NCI-H446 (cell line): ENCODE measurements at places on chromosomes 3 and 15.

- no peak for DNase-seq
These were observed 555.5 kb upstream of the CFAP20DC start for GRCh38 chr3:59605318-59605717.

GRCh38 chr3:141929341-141929995 is 53.0 kb downstream of the ATP1B3 start:
- DNase-seq, result no peak

- DNase-seq, result no peak
These were observed 139.4 kb downstream of the SLCO3A1 start for GRCh38 chr15:91992945-91993344.

DNA sequence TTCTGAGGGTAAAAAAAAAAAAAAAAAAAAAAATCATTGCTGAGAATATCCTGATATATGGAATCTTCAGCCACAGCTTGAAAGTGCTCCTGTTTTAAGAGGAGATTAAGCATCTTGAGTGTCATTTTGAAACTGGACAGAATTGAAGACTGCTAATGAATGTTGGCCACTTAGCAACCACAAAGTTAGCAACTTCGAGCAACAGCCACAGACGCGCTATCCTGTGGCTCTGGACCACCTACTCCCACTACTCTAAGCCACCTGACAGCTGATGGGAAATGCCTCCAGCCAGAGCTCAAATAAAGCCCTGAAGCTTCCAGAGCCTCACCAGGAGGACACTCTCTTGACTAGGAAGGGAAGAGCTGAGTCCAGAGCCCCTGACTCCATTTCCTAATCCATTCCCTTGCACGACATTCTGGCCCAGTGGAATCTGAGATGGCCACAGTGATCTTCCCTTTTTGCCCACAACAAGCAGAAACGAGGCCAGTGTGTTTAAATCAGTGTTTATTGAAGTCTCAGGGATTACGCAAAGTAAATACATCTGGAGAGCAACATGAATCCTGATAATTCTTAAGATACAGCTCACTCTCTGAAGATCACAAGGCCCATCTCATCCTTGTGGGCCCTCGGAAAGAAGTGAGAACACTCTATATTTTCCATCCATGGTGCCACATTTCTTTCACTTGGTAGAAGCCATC is 58.6 kb downstream of the TMEM212 start:
- no peak for DNase-seq

DNA sequence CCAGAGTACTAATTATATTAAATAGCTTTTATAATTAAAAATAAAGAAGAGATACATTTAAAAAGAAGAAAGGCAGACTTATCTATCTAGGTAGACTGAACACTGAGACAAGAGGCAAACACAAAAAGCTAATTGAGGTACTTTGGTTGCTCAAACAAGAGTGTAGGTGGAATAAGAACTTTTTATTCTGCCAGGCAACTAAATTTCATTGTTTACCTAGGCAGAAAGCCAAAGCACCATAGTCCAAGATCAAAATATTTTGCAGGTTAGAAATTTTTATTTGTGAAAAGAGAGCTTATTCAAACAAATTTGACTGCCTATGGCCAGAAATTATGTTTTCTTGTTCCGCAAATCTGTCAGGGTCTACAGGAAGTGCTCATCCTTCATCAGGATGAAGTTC is 499.6 kb upstream of the GBE1 start:
- DNase-seq, result no peak

DNA sequence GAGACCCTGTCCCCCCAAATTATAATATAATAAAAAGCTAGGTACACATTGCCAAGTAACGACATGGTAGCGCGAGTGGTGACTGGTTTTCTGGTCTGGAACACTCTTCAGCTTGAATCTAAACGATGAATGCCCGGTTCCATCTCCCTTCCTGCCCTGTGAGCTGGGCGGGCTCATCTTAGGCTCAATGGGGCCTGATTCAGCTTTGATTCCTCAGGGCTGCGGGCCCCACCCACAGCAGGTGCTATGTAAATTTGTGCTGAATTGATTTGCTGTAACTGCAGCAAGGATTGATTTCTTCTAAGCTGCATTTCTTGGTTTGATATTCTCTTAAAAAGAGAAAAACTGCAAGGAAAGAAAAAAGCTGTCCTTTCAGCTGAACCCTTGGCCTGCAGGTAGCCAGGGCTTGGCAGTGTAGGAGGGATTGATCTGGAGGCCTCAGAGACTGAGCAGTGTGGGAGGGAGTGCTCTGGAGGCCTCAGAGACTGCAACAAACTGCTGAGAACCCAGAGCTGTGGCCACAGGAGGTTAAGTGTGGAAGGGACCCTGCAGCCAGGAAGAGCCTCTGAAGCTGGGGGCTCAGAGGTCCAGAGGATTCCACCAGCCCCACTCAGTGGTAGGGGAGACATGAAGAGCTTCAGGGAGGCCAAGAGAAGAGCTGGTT is 231.6 kb downstream of the XXYLT1 start:
- no peak for DNase-seq

- no peak for DNase-seq
These were observed 15.3 kb downstream of the DNAJC13 start for GRCh38 chr3:132432639-132433038.

GRCh38 chr3:125958511-125959316 is 10.3 kb upstream of the ROPN1B start:
- DNase-seq, result no peak

DNA sequence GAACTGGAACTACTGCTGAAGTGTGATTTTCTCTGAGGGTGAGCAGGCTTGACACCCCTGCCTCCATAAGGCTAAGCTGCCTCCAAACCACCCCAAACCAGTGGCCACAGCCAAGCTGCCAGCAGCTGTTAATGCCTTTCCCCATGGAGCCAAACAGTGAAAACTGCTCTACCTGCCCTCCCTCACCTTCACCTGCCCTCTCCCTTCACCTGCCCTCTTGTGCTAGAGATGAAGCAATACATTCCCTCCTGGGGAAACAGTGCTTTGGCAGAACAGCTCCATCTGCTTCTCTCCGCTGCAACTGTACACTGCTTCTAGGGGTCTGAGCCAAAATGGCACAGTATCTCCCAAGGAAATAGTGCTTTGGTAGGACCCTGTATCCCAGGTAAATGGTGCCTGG is 374.1 kb downstream of the FHIT start:
- DNase-seq, result no peak

DNA sequence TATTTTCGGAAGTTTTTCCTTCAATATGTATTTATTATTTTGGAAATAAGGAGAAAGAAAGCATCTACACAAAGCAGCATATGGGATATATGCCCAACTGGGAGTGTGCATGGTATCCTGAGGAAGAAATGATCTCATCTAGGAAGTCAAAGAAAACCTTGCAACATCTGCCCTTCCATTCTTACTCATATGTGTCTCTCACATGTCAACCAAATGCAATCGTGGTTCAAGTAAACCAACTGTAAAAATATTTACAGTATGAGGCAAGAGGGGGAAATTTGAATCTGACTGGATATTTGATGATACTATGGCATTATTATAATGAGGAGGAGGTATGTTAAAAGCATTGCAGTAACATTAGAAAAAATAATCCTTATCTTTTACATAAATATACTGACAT is 3.2 kb upstream of the SCG3 start:
- no peak for DNase-seq

DNA sequence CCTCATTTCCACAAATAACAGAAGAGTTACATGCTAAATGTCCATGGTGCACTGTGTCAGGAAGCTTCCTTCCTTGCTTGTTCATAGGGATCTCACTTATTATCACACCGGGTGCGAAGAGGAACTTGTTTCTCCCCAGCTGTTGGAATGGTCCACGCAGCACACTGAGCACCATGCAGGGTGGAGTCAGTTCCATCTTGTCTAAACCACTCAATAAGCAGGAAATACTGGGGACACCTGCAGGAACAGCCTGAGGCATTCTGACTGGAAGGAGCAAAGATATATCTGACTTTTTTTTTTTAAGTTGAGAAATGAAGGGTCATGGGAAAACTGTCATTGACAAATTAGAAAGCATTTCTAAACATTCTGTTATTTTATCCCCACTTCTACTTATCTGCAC is 70.0 kb upstream of the WDR72 start:
- DNase-seq, result no peak

GRCh38 chr3:42698216-42698910 is 4.2 kb downstream of the HHATL start:
- DNase-seq, result no peak

DNA sequence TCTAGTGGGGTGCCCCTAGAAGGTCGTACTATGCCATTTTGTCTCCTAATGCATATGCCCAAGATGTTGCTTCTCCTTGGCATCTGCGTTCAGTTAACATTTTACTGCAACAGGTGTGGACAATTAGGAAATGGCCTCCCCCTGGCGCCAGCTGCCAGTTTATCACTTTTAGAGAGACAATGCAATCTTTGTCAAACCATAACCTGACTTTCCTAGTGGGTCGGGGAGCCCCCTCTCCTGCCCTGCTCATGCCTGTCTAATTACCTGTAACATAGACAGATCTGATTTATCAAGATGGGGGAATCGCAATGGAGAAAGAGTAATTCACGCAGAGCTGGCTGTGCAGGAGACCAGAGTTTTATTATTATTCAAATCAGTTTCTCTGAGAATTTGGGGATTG is 353.7 kb upstream of the SGO1 start:
- DNase-seq, result no peak

DNA sequence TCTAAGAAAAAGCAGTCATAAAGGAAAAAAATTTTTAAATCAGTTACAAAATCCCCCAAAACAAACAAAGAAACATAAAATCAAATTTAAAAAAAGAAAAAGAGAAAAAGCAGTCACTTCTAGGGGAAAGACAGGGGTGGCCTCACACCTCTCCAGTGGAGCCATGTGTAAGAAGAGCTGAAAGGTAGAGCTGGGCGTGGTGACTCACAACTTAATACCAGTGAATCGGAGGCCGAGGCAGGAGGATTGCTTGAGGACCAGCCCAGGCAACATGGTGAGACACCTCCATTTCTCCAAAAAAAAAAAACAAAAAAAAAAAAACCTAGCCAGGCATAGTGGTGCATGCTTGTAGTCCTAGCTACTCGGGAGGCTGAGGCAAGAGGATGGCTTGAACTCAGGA is 14.7 kb downstream of the MESD start:
- no peak for DNase-seq

- DNase-seq, result peak; percentile 30
These were observed 174.3 kb upstream of the ZBTB20 start for GRCh38 chr3:115321400-115321805.

GRCh38 chr3:12591456-12591855 is 34.6 kb downstream of the MKRN2 start:
- no peak for DNase-seq

DNA sequence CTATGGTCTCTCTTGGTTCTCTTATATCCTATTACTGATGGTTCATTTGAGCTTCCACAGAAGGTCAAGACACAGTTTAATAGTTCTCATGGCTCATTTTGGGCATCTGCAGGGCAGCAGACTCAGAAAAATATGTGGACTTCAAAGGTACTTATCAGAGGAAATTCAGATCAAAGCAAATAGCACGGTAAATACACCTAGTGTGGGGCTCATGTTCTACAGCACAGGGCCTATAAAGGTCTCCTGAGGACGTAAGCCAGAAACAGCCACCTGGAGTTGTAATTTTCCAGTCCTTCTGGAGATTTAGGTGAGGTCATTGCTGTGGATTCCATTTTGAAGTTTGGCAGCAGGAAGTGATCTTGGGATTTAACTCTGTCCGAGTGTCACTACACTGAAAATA is 134.5 kb upstream of the SGO1 start:
- no peak for DNase-seq

DNA sequence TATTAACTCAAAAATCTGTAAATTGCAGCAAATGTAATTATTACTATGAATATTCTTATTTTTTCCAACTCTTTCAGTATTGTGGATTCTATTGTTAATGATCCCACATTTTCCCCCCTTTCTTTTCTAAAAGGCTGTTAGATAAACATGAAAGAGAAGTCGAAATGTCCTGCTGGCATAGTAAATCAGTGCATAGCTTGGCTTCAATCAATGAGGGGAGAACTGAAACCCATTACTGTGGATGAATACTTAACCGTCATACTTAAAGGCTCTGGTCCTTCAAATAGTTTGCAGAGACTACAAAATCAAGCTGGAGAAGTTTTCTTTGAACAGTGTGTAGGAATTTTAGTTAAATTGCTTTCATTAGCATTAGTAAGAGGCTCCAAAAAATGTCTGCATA is 667.9 kb downstream of the CADM2 start:
- DNase-seq, result no peak

GRCh38 chr3:171797265-171797679 is 13.0 kb downstream of the PLD1 start:
- DNase-seq, result no peak

DNA sequence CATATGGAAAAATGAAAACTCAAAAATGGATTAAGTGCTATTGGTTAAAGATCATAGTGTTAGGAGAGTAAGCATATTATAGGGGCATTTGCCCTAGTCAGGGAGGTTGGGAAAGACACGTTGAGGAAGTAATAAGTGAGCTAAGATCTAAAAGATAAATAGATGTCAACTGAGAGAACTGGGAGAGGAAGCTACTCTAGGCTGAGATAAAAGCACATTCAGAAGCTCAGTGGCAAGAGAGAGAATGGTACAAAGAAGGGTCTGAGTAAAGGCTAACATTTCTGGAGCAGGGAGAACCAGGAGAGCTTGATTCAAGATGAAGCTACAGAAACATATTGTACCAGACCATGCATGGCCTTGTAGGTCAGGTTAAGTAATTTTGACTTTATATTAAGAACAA is 63.9 kb downstream of the TRPC1 start:
- no peak for DNase-seq

GRCh38 chr15:35209838-35210237 is 124.7 kb upstream of the NANOGP8 start:
- no peak for DNase-seq

DNA sequence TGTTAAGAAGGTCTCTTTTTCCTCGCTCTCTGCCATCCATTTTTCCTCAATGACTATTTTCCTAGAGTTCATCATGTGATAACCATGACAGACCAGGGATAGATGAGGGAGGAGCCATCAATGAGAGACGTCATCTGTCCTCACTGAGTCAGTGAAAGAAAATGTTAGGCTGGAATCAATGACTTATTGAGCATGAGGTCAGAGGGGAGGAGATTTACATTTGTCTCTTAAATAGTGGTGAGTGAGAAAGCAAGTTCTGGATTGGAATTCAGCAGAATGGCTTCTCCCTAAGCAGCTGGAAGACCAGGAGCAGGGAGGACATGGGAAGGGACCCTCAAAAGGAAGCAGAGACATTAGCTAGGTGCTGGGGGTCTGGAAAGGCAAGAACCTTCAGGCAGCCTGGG is 28.2 kb upstream of the USP3 start:
- peak; percentile 3 for DNase-seq

- DNase-seq, result no peak
These were observed 37.8 kb upstream of the SCN5A start for GRCh38 chr3:38687321-38687720.

GRCh38 chr3:185582871-185583270 is 3.2 kb upstream of the SENP2 start:
- DNase-seq, result no peak

- DNase-seq, result no peak
These were observed 41.1 kb upstream of the MRPS22 start for GRCh38 chr3:139302801-139303113.
